Hematopoietic multipotent progenitor cell treated with erythropoietin and hydrocortisone succinate and interleukin-3 and kit ligand, for 15 days (in vitro differentiated cells): ENCODE measurements at places on chromosomes 4 and X.
A peak's percentile ranks its signal among the peaks of the same experiment; 100 is the strongest.

- no peak for DNase-seq
These were observed 2253.2 kb upstream of the TENM3 start for GRCh38 chr4:179989975-179990374.

DNA sequence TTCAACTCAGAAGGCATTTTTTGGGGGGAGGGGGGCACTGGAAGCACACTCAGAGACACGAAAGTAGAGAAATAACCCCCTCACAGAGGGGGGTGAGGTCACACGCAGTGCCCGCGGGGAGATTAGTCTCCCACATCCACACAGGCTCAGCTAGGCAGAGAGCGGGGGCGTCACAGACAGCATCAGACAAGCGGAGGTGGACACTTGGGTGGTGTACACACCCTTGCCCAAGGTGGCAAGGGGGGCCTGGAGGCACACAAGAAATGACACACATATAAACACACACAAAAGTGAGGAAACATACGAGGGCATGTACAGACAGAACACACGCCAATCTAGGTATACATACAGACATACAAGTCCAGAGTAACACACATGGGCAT lies 637 bp upstream of the SYN1 start:
- DNase-seq = no peak

- DNase-seq = no peak
These were observed 355.1 kb downstream of the PDHA2 start for GRCh38 chr4:96194993-96195392.

DNA sequence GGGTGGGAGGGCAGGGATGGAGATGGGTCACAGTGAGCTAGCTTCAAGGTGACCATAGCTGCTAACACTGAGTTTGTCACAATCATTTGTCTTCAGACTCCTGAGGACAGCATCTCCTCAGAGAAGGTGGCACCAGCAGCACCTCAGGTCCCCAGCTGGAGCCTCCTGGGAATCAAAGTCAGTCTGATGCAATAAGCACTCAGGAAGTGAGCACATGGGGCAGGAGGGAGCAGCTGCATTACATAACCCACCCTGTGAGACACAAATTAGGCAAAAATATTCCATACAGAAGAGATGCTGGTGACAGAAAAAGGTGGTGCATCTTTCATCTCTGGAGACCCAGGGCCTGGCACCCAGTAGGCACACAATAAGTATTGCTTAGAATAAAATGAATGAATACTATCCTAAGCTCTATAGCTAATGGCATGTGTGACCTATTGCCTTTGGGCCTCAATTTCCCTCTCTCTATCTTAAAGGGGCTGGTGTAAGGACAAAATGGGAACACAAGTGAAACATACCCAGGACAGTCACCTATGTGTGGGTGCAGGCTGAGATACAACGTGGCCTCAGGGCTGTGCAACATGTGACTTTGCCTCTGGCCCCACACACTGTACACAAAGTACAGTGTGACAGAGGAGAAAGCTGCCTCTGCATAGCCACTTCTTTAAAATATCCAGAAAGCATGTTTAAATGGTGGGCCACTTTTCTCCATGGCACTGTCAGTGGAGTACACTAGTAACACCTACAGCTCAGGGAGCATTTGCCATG lies 37.1 kb downstream of the SLC39A8 start:
- no peak for DNase-seq

- no peak for DNase-seq
These were observed 1.3 kb downstream of the PTPN13 start for GRCh38 chr4:86595426-86595805.

DNA sequence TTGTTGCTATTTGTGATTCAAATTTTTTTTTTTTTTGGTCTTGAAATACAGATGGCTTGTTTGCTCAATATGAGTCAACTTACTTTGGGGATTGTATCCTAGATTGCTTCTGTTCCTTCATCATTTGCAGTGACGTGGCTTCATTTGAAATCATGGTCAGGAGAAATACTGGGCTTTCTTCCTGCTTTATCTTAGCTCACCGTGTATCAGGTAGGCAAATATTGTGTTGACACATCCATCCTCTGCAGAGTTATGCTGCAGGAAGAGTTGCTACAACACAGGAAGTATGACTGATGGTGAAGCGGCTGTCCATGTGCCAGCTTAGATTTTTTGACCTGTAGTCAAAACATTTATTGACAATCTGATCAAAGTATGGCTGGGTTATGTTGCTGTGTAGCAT lies 232.2 kb downstream of the C4orf33 start:
- DNase-seq = no peak

GRCh38 chr4:74555843-74556242 lies 110.9 kb downstream of the AREG start:
- DNase-seq = no peak

- DNase-seq = no peak
These were observed 114.3 kb upstream of the HS3ST1 start for GRCh38 chr4:11542952-11543351.

- DNase-seq = peak; percentile 40
These were observed 136.4 kb downstream of the ZNF674 start for GRCh38 chrX:46408553-46409407.

- no peak for DNase-seq
These were observed 10.0 kb upstream of the AFF1 start for GRCh38 chr4:86924811-86925210.

GRCh38 chrX:31272472-31272775 lies 200.6 kb upstream of the FTHL17 start:
- DNase-seq = no peak

GRCh38 chr4:67052814-67053675 lies 492.3 kb downstream of the CENPC start:
- DNase-seq = no peak

DNA sequence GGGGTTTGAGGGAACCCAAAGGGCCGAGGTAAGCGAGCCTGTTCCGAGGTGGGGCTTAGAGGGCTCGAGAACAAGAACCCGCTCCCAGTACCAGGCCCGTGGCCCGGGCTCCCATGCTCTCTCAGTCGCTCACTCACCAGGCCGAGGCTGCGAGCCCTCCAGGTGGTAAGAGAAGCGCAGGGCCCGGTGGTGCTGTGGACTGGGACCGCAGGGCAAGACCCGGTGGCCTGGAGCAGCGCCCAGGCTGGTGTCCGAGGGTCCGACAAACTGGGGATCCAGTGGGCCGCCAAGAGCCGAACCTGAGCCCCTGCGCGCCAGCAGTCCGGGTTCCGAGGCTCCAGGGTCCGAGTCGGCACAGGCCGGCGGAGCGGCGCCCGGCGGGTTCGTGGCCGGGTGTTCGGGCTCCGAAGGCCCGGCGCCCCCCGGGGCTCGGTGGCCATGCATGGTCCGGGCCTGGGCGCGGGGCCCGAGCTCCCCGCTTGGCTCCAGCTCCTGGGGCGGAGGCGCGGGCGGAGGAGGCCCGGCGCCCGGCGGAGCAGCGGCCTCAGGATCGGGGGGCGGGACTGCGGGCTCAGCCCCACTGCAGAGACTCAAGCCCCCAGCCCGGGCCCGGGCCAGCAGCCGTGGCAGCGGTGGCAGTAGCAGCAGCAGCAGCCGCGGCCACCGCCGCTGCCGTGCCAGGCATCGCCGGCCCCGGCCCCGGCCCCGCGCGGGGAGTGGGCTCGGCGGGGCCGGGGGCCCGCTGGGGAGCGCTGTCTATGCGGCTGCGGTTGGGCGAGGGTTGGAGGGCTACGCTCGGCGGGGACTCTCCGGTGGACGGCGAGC lies 833 bp downstream of the FGD1 start:
- no peak for DNase-seq

DNA sequence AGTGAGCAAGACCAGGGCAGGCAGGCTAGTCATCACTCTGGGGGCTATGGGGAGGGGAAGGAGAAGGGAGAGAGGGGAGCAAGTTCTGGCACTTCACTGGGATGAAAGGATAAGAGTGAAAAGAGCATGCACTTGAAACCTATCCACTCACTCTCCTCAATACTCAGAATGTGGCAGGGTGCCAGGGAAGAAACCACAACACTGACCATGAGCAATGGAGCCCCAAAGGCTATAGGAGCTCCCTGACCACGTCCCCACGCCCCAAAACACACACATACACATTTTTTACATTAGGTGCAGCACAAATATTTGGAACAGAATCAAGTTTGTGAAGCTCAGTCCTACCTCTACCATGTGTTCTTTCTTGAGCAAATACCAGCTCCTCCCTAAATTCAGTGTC lies 132.2 kb downstream of the IDS start:
- DNase-seq = no peak

DNA sequence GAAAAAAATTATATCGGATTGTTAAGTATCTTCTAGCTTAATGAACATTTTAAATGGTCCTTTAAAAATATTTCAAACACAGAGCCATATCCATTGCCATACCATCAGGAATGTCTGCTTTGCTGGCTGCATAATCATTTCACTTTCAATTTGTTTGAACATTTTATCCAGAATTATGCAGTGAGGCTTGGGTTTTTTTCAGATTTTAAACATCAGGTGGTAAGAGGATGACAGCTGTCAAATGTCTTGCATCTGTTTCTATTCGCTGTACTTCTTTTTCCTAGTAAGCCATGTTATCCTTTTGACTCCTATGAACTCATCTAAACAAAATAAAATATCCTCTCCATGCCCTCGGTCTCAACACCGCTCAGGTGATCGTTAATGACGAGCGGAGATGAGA lies 802 bp downstream of the RFC1 start:
- DNase-seq = peak; percentile 11

DNA sequence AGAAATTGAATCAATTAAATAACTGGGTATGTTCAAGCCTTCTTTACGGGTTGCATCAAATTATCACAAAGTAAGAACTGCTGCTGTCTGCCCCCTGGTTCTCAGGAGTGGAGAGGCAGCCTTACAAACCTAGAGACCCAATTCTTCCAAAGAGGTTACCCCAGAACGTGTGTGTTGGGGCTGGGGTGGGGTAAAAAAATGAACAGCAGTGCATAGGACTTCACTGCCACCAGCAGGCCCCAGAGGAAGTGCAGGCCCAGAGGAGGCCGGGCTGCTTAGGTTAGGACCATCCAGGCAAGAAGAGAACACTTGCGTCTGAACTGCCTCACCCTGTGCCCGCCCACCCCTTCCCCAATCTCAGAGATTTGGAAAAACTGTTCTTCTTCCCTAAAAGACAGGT lies 1.5 kb upstream of the NWD2 start:
- no peak for DNase-seq

DNA sequence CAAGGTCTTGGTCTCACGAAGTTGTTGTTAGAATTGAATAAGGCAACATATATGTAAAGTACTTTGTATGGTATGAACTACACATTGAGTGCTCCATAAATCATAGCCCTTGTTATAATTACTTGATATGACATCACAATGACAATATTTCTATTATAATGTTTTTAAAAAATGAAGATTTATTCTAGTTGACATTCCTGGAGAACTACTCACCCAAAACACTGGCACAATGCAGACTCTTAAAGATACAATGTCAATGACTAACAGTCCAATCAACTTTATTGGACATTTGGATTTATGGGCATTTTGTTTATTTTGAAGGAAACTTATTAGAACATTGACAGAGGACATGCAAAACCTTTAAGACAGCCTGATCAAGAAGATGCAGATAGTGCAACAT lies 55.3 kb downstream of the ASB9 start:
- DNase-seq = no peak

- no peak for DNase-seq
These were observed 721 bp downstream of the FAM184B start for GRCh38 chr4:17780501-17781299.

DNA sequence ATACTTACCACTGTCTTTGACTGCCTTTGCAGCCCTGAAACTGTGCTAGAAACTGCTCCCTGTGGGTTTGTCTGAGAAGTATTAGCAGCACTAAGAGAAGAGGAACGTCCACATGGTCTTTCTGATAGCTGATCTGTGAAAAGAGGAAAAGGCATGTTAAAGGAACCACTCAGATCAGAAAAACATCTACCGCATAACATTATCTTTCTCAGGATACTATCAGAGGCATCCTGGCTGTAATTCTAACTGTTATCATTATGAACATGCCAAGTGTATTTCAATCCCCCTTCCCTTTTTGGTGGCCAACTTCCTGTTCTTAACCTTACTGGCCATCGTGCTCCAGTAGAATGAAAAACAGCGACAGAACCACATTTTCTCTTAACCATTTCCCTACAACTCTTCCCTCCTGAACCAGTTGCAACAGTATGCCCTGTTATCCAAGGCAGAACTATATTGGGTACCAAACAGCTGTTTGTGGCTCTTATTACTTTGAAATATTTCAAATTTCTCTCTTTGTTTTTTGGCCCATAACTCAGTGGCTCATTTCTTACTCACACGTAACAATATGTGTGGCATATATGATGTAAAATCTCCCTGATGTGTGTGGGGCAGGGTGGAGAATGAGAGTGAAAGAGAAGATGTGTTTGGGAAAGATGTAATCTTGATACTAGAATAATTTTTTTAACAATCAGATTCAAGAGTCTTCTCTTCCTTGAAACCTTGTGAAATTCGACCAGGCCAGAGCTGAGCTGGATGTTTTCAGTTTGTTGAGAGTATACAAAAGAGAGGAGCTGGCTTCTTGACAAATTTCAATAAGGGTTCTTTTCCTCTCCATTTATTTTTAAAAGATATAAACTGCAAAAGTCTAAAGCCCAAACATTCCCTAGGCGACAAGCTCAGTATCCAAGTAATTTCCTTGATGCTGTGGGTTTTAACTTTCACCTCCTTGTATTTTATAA lies 35.2 kb downstream of the ARHGEF6 start:
- no peak for DNase-seq

DNA sequence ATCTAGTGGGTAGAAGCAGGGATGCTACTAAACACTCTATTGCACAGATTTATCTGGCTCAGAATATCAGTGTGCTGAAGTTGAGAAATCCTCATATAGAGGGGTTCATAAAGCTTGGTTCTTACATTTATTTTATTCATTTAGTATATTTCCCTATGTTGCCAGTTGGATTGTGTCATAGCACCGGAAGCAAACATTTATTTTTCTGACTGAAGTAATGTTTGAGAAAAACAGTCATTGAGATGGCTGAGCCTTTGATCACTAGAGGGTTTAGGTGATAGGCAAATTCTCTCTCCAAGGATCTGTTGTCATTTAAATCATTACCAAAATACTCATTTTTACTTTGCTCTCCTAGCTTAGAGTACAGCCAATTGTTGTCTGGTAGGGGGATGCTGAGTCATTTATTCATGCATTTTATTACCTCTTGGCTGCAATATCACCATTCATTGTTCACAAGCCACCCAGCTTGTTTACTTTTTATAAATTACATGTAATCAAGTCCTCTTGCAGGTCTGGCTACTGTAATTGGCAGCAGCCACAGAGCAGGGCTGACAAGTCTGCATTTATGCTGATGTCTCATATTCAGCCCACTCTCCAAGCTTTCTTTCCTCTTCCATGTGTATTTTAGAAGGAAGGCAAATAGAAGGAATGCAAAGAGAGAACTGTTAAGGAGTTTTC lies 15.2 kb downstream of the GAB1 start:
- DNase-seq = peak; percentile 15

DNA sequence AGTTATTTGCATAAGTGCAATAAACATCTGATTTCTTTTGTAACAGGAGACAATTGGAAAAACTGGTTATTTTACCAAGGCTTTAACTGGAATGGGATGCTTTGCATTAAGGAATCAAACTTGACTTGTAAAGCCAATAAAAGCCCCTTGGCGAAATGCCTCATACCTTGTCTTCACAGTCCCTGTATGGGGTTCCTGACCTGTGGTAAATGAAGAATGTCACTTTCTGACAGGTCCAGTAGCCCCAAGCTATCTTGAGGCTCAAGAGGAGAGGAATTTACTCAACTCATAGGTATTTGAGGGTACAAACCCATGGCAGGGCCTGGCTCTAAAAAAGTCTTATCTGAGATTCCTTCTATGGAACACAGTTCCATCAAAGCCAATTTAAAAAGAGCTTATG lies 78.0 kb downstream of the ACOX3 start:
- no peak for DNase-seq
